ENCODE measurements at places on chromosomes 3 and 15.
A peak's percentile ranks its signal among the peaks of the same experiment; 100 is the strongest.

GRCh38 chr3:59126446-59126845 lies 76.6 kb upstream of the CFAP20DC start:
- no peak for DNase-seq

DNA sequence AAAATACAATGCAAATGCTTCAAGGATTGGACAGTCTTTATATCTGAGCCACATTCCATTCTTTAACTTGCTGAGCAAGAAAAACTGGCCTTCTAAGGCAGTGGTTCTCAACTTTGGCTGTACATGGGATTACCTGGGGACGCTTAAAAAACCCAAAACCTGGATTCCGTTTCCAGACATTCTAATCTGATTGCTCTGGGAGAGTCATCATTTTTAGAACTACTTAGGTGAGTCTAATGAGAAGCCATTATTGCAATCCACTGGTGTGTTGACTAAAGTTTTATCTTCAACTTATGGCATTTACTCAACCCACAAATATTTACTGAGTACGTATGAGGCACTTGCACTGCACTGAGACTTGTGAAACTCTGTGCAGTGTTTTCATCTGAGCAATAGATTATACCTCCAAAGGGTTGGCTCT lies 195.7 kb upstream of the ATP11B start:
- no peak for DNase-seq

GRCh38 chr15:70852501-70853317 lies 1.2 kb downstream of the LARP6 start:
- DNase-seq = no peak

GRCh38 chr3:186909078-186909853 lies 21.1 kb upstream of the ST6GAL1 start:
- DNase-seq = peak; percentile 83

- no peak for DNase-seq
Measured at GRCh38 chr3:30538791-30539190, 67.6 kb upstream of the TGFBR2 start.

DNA sequence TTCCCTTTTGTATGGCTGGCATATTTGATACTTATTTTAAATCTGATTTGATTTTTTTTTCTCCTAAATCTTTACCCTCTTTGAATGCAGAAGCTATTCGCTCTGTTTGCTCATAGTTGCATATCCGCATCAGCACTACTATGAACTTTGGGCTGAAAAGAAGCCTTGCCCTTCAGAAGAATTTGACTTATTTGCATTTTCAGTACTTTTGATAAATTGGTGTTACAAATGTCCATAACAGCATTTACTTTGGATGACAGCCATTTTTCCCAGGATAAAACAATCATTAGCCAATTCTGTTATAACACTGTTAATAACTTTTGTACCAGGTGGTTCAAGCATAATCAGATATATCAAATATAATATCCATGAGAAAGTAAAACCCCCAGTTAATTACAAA lies 129.5 kb downstream of the PLCL2 start:
- DNase-seq = no peak

DNA sequence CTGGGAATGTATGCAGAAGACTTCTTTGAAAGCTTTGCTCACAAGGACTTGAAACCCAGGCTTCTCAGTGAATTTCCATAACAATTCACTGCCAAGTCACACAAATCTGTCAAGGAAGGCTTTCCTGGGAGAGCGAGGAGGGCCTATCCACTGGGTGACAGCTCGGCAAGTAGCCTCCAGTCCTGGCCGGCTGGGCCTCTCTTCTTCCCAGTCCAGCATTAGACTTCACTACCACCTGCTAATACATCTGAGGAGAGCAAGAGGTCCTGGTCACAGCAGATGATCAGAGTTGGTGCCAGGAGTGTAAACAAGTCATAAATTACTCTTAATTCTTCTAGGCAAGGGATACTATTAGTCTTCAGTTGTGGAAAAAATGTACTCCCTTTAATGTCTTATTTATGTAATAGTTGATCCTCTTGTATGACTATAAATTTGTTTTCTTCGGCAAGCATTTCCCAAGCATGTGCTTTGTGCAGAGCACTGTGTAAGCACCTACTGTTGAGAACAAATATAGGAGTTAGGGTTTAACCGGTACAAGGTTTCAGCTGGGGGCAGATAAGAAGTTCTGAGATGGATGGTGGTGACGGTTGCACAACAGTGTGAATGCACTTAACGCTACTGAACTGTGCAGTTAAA lies 162.9 kb downstream of the VGLL4 start:
- DNase-seq = no peak

DNA sequence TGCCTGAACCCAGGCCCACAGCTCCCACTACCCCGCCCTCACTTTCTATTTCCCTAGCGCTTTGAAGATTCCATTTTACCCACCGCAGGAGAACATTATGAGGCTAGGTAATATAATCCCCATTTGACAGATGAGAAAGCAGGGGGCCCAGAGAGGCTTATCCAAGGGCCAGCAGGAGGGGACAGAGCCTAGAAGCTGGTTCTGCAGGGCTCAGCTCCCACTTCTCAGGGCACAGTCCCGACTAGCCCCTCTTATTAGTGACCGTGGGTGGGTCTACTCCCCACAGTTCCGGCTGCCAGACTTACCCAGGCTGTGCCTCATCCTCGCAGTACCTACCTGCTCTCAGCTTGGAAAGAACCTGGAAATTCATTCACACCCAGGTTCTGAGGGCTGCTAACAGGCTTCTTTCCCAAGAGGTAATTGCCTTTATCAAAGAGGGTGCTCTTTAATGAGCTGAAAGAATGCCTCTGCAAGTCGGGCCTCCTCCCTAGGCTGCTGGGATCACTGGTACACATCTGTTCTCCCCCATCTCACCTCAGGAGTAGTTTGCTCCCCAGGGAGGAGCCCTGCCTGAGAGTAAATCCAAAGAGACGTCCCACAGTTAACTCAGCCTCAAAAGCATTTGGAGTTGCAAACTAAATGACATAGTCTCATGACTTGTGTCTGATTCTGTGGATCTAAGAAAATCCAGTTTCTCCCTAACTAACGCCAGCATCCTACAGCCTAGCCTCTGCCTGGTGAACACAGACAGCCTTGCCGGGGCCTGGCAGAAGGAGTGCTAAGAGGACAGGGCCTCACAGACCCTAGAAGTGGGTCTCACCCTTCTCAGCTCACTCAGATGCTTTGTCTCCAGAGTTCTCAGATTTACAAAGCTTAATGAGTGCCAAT lies 125.0 kb downstream of the CHSY1 start:
- DNase-seq = no peak

GRCh38 chr3:124985349-124985748 lies 50.8 kb upstream of the MUC13 start:
- DNase-seq = no peak

GRCh38 chr3:58608648-58609047 lies 31.5 kb upstream of the FAM107A start:
- DNase-seq = no peak

DNA sequence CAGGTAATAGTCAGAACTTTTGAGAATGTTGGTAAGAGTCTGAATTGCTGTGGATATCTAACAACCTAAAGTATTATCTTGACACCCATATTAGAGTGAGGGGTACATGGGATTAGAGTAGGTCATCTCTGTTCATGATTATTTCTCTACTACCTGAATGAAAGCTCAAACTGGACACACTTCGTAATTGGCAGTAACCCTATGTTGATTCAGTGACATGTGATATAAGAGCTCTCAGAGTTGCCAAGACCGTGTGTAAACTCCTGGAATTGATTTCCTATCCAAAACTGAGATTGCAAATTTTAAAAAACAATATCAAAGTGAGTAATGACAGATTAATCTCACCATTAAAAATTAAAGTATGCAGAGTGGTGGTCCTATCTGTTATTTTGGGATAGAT lies 214.8 kb upstream of the ARHGEF26 start:
- no peak for DNase-seq

GRCh38 chr3:8574040-8574669 lies 70.4 kb downstream of the SSUH2 start:
- no peak for DNase-seq

GRCh38 chr3:40022297-40022827 lies 213.0 kb downstream of the MYRIP start:
- no peak for DNase-seq

DNA sequence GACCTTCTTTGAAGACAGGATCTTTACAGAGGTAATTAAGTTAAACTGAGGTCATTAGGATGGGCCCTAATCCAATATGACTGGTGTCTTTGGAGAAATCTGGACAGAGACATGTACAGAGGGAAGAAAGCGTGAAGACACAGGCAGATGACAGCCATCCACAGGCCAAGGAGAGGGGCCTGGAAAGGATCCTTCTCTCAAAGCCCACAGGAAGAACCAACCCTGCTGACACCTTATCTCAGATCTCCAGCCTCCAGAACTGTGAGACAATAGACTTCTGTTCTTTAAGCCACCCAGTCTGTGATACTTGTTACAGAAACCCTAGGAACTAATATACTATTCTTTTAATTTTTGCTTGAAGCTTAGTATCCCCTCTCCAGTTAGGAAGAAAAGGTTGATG lies 74.2 kb downstream of the WDR76 start:
- no peak for DNase-seq

GRCh38 chr15:52220251-52220650 lies 29.1 kb upstream of the GNB5 start:
- no peak for DNase-seq

- no peak for DNase-seq
Measured at GRCh38 chr3:71244153-71244825, 339.2 kb downstream of the FOXP1 start.

DNA sequence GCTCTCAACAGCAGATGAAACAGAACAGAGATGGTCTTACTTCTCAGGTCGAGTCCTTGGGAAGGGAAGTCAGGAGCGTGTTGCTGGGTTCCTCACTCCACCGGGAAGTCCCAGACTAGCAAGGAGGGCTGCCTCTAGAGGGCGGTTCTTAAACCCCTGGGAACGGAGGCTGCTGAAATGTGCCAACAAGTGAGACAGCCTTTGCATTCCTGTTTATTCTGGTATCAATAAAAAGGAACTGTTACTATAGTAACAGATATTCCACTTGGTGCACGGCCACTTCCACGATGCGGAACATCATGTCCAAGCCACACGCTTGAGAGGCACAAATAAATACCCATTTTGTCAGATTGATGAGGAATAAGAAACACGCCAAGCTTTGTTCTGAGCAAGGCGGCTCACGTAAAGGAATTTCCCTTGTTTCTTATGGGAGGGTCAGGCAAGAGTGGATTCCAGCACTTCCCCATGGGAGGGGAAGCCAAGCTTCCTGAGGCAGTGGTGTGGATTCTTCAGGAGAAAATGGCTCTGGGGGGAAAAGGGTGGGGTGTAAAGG lies at the start of gene FAM107A:
Gene FAM107A (minus strand): TSS at position 123 of the 553 bp plus-strand sequence. CDS start 7,531 bp downstream, outside the sequence.
- DNase-seq = no peak

GRCh38 chr3:45321607-45322391 lies 66.6 kb upstream of the LARS2 start:
- no peak for DNase-seq

GRCh38 chr15:57217778-57218598 lies 158.3 kb upstream of the CGNL1 start:
- DNase-seq = no peak

DNA sequence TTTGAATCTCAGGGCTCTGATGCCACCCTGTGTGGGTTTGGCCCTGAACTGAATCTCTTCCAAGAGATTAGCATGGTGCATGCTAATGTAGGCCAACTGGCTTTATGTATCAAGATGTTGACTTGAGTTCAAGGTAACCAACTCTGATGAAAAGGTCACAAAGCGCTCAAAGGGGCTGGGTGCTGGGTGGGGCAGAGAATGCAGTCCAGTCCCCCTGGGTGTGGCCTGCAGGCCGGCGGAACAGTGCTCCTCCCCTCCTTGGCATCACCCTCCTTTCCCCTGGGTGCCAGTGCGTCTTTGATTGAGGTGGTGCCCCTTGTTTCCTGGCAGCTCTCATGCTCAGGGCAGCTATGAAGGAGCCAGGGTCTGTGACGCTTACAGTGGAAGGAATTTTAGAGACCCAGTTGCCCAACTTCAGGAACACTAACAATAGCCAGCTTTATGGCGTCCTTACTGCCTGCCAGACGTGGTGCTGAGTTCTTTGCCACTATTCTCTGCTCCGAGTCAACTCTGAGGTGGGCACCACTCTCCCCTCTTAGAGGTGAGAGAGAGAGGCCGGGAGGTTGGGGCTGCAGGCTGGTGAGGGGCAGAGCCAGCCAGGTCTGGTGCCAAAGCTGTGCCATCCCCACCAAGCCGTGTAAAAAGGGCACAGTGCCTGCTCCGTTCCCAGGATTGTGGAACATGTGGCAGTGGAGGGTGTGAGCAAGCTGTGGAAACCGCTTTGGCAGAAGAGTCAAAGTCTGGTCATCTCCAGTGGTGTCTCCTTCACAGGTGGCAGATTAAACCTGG lies 9.8 kb downstream of the SYNM start:
- DNase-seq = no peak

DNA sequence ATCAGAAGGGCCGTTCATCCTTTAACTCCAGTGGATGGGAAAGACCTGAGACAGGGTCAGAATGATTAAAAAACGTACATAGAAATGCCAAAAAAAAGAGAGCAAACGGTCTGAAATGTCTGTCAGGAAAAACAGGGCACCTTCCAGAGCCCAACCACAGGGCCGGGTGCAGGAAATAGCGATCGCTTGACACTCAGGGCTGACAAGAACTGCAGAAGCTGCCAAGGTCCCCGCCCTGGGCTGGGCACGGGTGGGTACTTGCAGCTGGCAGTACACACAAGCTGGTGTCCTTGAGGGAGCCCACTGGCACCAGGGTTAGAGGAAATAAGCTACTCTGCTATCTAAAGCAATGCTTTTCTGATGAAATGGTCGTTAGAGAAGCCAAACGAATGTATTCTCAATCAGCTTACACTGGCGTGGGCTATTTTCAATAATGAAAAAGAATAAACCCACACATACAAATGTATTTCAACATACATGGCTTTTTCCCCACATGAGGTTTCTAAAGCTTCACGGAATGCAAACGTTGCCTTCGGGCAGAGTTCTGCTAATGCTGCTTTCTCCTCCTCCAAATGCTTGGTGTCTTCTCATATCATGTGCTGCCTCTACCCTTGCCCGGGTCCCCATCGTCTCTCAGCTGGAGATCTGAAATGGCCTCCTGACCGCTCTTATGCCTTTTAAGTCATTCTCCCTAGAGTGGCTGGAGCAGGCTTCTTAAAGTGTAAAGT lies 15.6 kb downstream of the FRMD4B start:
- peak; percentile 33 for DNase-seq

GRCh38 chr15:32943711-32944110 lies 225.9 kb downstream of the GREM1 start:
- DNase-seq = no peak

- DNase-seq = no peak
Measured at GRCh38 chr3:117531078-117531767, 821.6 kb downstream of the TUSC7 start.

GRCh38 chr3:195421400-195421799 lies 21.4 kb downstream of the ACAP2 start:
- DNase-seq = no peak

GRCh38 chr3:138806376-138807080 lies 28.2 kb downstream of the PIK3CB start:
- DNase-seq = no peak

GRCh38 chr3:17231537-17232261 lies 346.9 kb downstream of the PLCL2 start:
- DNase-seq = no peak

GRCh38 chr15:69991551-69991980 lies 106.2 kb downstream of the TLE3 start:
- DNase-seq = no peak

- DNase-seq = peak; percentile 27
Measured at GRCh38 chr15:92801774-92802464, 98.2 kb upstream of the CHD2 start.

Measured in CD4-positive, alpha-beta T cell (primary cell).